Right kidney (tissue), 9 donors: ENCODE measurements at places on chromosomes 6 and 20.

DNA sequence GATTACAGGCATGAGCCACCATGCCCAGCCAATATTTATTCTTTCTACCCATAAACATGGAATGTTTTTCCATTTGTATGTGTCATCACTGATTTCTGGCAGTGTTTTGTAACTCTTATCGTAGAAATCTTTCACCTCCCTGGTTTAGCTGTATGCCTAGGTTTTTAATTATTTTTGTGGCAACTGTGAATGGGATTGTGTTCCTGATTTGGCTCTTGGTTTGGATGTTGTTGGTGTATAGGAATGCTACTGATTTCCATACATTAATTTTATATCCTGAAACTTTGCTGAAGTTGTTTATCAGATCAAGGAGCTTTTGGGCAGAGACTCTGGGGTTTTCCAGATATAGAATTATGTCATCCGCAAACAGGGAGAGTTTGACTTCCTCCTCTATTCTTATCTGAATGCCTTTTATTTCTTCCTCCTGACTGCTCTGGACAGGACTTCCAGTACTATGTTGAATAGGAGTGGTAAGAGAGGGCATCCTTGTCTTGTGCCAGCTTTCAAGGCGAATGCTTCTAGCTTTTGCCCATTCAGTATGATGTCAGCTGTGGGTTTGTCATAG is 198.6 kb downstream of the ZDHHC14 start:
- no peak for DNase-seq

DNA sequence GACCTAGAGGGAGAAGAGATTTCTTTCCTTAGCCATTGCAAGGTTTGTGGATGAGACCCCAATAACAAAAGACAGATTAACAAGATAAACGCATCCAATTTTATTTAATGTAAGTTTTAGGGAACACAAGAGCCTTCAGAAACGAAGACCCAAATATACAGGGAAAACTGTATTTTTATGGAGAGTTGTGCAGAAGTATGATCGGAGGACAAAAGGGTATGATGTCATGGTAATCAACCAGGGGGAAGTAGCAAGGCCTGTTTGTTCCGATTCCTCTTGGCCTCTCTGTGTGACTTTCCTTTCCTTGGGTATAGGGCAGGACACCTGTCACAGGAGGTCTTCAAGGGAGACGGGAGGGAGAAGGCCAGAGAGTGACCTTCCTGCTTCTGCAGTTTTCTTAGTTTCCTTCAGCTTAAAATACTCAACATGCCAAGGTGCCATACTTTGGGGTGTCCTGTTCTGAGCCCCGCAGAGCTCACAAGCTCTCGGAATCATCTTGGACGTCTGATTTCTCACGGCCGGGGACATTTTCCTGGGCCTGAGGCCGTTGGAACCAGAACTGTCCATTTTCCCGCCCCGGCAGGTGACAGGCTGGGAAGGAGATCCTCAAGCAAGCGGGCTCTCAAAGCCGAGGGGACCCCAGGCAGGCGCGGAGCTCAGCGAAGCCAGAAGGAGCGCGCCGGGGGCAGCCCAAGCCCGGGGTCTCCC is 21.7 kb downstream of the TMC2 start:
- DNase-seq = no peak

- no peak for DNase-seq
These were observed 13.0 kb downstream of the SLC2A4RG start for GRCh38 chr20:63752411-63753101.

- no peak for DNase-seq
These were observed 5.6 kb downstream of the TAGAP start for GRCh38 chr6:159038914-159039884.

DNA sequence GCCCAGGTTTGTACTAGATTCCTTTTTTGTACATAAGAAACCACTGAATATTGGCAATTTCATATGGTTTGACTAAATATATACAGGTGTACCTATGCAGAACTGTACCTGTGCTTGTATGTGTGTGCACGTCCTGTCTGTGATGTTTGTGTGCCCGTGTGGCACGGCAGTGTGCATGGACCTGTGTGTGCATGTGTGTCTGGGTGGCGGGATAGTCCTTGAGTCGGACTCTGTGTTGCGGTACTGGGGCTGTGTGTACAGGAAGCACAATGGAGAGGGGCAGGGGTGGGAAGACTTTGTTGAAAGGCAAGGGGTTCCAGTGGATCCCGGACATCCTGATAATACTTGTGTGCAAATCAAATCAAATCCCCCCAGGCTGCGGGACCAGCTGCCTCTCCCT is 3.4 kb upstream of the FAM83C start:
- no peak for DNase-seq

DNA sequence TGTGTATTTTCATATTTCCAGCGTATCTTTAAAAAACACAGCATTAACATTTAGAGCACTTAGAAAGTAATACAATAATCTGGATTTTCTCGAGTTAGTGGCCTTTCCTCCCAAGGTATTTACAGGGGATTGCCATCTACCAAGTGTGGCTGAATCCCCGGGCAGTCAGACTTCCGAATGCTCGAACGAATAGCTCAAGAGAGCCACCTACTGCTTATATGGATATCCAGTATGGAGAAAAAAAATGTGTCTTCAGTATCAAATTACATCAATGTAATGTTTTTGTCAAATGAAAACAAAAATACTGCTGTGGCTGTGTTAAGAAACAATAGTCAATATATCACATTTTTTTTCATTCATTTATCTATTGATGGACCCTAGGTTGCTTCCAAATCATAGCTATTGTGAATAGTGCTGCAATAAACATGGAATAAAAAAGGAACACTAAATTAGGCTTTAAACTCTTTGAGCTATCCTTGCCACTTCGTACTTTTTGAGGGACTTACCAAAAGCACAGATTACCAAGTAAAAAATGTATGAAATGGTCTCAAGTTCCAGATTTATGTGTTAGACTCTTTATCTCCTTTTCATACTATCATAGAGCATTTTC is 654.5 kb upstream of the PTCHD4 start:
- peak; percentile 20 for DNase-seq

GRCh38 chr20:33279261-33279910 is 3.6 kb upstream of the BPIFB1 start:
- no peak for DNase-seq

GRCh38 chr6:12717356-12717755 is 789 bp downstream of the PHACTR1 start:
- peak; percentile 2 for DNase-seq
